CD4-positive, alpha-beta T cell treated with Interleukin-2 at 100 ng/mL for 4 hours (primary cell): ENCODE measurements at places on chromosomes 3 and 15.

GRCh38 chr15:47812470-47812999, 95.2 kb downstream of the SEMA6D start:
- no peak for DNase-seq

GRCh38 chr3:59644479-59645402, 594.9 kb upstream of the CFAP20DC start:
- DNase-seq, result no peak

DNA sequence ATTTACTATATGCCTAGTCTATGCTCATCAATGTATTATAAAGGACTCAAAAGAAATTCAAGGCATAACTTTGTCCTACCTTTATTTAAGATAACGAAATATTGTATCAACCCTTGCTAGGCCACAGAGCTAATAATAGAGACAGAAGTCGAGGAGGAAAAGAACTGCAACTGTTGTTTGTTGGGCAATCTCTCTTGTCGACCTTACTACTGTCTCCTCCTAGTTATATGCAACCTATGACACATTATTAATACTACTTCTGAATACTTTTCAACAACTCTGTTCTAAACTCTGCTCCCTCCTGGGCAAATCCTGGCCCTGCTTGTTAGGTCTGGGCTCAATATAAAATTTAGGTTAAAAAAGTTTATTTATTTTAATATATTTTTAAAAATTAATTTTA, 24.6 kb downstream of the SPPL2A start:
- DNase-seq, result no peak

DNA sequence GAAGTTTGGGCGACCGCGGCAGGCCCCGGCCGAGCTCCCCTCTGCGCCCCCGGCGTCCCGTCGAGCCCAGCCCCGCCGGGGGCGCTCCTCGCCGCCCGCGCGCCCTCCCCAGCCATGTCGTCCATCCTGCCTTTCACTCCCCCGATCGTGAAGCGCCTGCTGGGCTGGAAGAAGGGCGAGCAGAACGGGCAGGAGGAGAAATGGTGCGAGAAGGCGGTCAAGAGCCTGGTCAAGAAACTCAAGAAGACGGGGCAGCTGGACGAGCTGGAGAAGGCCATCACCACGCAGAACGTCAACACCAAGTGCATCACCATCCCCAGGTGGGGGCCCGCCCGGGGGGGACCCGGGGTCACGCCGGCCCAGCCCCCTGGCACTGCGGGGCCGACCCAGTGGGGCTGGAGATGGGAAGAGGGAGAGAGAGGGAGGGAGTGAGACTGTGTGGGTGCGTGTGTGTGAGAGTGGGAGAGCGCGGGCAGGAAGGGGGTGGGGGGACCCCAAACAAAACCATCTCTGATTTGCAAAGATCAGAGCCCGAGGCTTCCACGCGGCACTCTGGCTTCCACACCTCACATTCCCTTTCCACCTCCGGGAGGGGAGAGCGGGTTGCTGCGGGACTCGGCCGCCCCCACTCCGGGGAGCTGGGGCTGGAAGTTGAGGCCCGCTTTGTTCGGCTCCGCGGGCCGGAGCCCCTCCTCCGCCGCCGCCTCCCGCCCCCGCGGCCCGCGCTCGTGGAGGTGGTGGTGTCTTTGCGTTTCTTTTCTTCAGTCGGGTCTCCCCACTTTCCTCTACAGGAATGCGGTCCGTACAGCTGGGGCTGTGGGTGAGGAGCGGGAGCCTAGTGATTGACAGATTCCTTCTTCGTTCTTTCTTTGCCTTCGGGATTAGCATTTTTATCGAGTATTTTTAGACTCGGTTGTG, 898 bp downstream of the SMAD3 start:
- DNase-seq, result no peak

DNA sequence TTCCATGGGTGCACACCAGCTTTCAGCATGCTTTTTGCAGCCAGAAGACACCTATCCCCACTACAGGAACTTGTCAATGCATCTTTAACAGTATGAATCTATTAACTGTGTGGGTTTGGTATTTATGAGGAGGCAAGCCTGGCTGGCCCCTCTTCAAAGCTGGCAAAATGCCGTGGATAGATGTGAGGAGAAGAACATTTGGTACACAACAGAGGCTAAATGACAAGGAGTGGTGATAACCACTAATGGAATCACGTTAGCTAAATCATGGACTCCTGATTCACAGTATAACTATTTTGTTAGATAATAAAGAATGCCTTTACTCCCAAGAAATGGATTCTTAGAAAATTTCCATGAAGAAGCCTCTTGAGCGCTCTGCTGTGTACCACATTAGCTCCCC, 187.2 kb downstream of the CLSTN2 start:
- DNase-seq, result no peak

- no peak for DNase-seq
These were observed 65.6 kb upstream of the PLXNA1 start for GRCh38 chr3:126917232-126917804.

DNA sequence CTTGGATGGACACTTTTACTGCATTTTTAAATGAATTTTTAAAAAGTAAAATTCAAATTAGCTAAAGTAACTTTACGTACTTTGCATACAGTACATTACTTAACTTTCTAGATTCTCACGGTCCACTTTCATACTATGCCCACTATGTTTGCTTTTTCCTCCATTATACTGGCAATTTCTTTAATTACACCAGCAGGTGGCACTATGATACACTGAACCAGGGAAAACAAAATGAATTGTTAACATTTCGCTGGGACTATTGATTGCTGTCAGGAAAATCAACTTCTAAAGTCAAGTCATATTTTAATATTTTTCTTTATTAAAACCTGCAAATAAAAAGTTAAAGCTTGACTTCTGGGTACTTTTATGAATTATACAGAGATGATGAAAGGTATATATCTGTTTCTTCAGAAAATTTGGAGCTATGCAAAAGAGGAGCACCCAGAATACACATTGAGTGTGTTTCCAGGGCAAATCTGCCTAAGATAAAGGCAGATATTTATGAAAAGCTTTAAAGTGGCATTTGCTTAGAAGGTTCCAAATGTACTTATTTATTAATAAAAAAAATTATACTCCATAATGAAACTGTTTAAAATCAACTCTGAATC, 21.8 kb upstream of the POU1F1 start:
- DNase-seq, result peak; percentile 50

DNA sequence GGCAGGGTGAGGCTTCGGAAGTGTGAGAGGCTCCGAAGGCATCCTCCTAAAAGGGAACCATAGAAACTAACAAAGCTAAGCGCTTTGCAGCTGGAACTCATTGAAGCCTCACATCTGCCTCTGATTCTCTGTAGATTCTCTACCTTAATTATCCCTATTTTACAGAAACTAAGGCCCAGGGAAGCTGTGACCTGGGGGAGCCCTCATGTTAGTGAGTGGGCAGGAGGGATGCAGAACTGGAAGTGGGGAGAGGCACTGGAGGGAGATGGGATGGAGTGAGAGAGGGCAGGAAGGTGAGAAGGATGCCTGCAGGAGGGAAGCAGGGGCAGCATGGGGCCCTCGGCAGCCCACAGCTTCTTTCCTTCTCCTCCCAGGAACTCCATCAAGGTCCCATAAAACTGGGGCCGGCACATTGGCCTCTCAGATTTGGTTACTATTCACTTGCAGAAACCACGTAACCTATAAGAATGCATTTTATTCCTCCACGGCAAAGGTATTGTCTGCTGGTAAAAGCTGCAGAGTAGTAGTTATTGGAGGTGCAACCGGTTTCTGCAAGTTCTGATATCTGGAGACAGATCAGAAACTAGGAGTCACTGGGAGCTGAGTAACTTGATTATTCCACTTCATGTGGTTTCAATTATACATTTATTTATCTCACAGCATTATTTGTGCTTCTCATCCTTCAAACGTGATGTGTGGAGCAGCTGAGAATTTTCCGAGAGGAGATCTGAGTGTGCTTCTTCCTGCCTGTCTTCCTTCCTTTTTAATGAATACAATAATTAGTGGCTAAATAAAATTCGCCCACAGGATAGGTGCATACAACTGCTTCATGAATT, 24.0 kb upstream of the CHCHD6 start:
- DNase-seq, result no peak

- no peak for DNase-seq
These were observed 303.2 kb upstream of the SOX14 start for GRCh38 chr3:137460944-137461343.

DNA sequence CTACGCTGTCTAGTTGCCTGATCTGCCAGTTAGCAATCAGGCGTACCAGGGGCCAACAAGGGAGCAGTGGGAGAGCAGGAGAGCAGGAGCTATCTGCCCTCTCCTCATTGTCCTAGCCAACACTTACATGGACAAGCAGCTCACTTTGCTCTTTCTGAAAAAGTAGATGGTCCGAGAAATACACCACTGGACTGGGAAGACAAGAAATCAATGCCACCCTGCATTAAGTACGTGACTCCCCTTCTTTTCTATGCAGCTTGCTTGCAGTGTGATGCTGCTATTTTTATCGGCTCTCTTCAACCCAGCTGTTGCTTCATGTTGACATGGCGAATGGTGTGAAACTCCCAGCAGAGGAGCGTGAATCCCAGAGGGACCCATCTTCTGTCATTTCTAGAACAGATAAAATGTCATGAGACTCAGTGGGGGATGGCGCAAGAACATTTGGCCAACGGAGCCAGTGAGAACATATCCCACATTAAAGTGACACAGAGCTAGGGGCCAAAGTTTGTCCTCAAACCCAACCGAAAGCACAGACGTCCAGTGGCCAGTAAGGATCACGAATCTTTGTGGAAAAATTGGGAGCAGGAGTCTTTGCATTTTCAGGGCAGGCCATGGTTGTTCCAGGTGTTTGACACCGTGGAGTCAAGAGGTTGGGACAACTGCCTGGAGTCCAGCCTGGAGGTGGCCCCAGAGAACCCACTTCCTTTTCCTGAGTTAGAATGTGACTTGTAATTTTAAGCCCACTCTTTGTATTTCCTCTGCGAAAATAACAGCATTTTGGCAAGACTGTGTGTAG, 53.7 kb upstream of the MEF2A start:
- no peak for DNase-seq

GRCh38 chr15:36982430-36982829, 117.9 kb downstream of the MEIS2 start:
- no peak for DNase-seq

GRCh38 chr3:12966847-12967605, 106.2 kb downstream of the IQSEC1 start:
- DNase-seq, result no peak
